ENCODE measurements at places on chromosomes 6 and 20.
A peak's percentile ranks its signal among the peaks of the same experiment; 100 is the strongest.

- DNase-seq = no peak
Measured at GRCh38 chr6:33000055-33000454, 9.3 kb downstream of the HLA-DOA start.

GRCh38 chr6:144411531-144412165 lies 126.5 kb downstream of the UTRN start:
- no peak for DNase-seq

GRCh38 chr6:157188213-157188612 lies 135.1 kb downstream of the TMEM242 start:
- no peak for DNase-seq

GRCh38 chr6:136728033-136728939 lies 64.0 kb downstream of the MAP3K5 start:
- no peak for DNase-seq

- no peak for DNase-seq
Measured at GRCh38 chr20:44746367-44747165, 901 bp downstream of the KCNK15 start.

- peak; percentile 74 for DNase-seq
Measured at GRCh38 chr6:47669684-47670513, 28.5 kb upstream of the ADGRF4 start.

GRCh38 chr6:142380626-142381025 lies 78.8 kb downstream of the ADGRG6 start:
- no peak for DNase-seq

DNA sequence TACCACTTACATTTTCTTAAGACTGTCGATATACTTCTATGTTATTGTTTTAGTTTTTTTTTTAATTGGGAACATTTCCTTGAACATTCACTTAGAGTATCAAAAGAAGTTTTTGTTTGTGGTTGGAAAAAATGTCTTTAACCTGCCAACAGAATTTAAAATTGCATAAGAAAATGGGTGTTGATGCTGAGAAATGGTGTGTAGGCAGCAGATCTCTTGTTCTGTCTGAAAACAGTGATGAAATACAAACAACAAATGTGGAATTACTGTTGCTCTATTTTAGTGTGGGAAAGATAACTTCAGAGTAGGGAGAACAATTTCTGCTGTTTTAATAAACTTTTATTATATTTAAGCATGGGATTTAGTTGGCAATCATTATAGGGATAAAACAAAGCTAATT lies 293.5 kb downstream of the CDKAL1 start:
- no peak for DNase-seq

Measured in umbilical cord (tissue), 2 donors.